ENCODE measurements at places on chromosomes 7 and 10.

DNA sequence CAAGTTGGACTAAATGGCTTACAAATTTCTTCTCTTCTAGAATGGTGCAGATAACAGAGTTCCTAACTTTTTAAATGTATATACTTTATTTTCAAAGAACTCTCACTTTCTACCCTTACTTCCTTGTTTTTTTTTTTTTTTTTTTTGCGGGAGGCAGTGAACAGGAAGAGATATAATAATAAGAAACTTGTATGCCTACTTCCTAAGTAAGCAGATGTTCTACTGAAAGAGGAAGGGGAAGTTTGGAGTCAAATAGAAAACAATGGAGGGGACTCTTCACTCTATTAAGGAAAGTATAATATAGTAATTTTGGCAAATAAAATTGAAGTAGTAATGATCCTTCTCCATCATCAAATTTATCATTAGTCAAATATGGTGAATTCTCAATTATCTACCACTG is 754.0 kb downstream of the KCNMA1 start:
- no peak for DNase-seq

DNA sequence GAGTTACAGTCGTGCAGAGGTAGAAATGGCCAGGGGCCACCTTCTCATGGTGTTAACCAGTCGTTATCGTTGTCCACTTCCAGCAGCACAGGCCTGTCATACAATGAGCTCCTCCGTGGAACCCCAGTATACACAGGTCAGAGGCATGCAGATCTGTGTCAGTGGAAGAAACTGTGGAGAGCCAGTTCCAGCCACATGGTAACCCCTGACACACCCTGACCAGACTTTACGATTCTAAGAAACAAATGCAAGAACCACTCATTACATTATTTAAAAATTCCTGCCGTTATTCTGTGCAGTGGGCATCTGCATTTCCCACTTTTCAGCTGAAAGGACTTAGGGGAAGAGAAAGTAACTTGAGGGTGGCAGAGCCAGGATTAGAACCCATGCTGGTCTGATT is 23.5 kb upstream of the GJD4 start:
- no peak for DNase-seq

- DNase-seq: no peak
Measured at GRCh38 chr7:116538138-116538537, 13.3 kb downstream of the CAV1 start.

DNA sequence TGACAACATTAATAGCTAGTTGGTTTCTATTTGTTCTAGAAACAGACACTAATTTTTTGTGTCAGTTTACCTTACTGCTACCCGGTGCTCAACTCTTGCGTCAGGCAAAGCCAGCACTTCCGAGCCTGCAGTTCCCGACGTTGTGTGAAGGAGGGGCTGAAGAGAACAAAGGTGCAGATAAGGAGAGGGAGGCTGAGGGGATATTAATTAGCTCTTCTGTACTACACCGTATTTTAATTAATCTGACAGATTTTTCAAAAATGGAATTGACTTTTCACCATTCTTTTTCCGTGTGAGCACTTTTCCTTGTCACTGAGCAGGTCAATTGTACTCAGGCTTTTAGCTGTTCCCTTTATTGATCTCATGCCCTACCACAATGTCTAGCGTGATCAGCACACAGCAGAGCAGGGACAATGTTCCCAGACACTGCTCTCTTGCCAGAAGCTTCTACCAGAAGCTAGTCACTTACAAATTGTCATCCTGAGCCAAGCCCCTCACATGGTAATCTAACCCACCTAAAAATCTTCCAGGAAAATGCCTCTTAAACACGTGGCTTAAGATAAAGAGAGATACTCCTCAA is 650.5 kb upstream of the MKI67 start:
- no peak for DNase-seq

DNA sequence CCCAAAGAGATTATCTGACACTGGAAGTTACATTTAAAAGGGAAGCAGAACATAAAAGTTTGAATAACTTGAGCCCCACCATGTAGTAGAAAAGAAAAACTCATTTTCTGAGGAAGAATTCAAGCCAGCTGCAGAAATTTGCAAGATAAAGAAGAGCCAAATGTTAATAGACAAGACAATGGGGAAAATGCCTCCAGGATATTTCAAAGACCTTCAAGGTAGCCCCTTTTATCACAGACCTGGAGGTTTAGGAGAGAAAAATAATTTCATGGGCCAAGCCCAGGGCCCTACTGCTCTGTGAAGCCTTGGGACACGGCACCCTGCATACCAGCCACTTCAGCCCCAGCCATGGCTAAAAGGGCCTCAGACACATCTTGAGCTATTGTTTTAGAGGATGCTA is 18.4 kb upstream of the AKR1C1 start:
- no peak for DNase-seq

DNA sequence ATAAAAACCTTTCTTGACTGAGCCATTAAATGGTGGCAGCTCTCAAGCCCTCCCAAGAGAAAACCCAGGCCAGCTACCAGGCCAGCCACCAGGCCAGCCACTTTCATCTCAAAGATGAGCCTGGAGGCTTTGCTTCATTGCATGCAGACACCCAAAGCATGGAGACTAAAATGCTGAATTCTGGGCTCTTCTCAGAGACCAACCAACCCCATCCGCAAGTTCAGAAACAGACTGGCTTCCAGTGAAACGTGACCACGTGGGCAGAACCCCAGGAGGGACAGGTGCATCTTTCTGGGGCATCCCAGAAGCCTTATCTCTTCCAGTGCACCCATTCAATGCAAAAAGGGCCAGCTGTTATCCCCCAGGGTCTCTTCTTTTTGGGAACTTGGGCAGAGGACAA is 20.9 kb downstream of the CHST15 start:
- DNase-seq: no peak

GRCh38 chr7:8585591-8585990 is 152.2 kb downstream of the NXPH1 start:
- no peak for DNase-seq

GRCh38 chr10:129136951-129137350 is 330.1 kb upstream of the MGMT start:
- DNase-seq: no peak

- no peak for DNase-seq
Measured at GRCh38 chr7:101865031-101865430, 47.6 kb downstream of the CUX1 start.

DNA sequence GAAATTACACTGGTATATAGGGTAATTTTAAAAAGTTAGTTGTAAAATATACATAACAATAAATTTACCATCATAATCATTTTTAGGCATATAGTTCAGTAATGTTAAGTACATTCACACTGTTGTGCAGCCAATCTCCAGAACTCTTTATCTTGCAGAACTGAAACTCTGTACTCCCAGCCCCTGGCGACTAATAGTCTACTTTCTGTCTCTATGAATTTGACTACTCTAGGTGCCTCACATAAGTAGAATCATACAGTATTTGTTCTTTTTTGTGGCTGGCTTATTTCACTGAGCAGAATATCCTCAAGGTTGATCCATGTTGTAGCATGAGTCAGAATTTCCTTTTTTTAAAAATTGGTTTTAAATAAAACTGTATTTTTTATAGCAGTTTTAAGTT is 41.4 kb downstream of the NRF1 start:
- DNase-seq: no peak

- DNase-seq: no peak
Measured at GRCh38 chr7:131300572-131301466, 26.9 kb upstream of the MKLN1 start.

- DNase-seq: no peak
Measured at GRCh38 chr10:99520847-99521764, 11.6 kb upstream of the NKX2-3 start.

- DNase-seq: no peak
Measured at GRCh38 chr7:39421661-39422060, 144.5 kb upstream of the YAE1 start.

- DNase-seq: no peak
Measured at GRCh38 chr7:112286250-112287086, 80.0 kb downstream of the ZNF277 start.

- DNase-seq: no peak
Measured at GRCh38 chr7:140732416-140732815, 35.9 kb downstream of the NDUFB2 start.

DNA sequence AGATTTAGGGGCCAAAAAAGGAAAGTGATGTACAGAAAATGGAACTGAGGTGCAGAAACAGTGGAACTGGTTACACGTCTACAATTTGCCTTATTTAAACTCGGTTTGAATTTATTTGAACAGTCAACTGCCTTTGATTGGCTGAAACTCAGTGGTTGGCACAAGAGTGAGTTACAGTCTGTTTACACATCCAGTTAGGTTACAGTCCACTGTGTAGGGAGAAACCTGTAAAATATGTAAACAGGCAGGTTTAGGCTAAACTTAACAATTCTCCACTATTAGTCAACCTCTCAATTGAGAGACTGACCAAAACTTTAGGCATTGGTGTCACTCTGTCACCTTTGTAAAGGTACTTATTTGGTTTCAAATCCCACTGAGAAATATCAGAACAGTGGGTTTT is 40.3 kb upstream of the RELN start:
- no peak for DNase-seq

DNA sequence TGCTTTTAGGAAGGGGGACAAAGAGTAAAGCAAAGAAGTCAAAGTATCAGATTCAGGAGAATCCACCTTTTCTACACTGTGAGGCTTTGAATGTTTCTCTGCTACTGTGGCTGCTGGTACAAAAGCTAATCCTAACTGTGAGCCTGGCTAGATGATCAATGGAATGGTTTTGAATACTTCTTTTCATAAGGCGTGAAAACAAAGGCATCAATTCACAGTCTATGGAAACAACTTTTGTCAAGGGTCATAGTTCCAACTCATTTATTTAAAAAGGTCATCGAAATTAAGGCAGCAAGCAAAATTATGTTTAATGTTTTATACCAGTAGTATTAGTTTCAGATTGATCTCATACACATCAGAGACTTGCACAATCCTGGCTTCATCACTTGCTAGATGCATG is 118.1 kb downstream of the CTTNBP2 start:
- DNase-seq: no peak

DNA sequence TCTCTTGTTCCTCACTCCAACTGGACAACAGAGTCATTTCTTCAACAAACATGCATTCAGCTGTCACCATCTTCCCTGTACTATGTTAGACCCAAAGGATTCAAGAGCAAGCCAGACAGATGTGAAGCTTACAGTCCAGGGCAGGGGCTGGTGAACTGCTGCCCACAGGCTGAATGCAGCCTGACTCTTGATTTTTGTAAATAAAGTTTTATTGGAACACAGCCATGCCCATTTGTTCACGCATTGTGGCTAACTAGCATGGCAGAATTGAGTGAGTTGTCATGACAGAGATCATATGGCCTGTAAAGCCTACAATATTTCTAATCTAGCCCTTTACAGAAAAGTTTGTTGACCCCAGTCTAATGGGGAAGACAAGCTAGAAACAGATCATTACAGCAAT is 208.7 kb downstream of the EMX2 start:
- DNase-seq: no peak

GRCh38 chr10:119679480-119679829 is 28.3 kb downstream of the BAG3 start:
- no peak for DNase-seq

GRCh38 chr10:108323274-108323798 is 1158.8 kb upstream of the SORCS1 start:
- no peak for DNase-seq

GRCh38 chr7:42460933-42461332 is 223.9 kb upstream of the GLI3 start:
- no peak for DNase-seq

GRCh38 chr10:6349846-6350535 is 147.3 kb downstream of the PFKFB3 start:
- peak; percentile 60 for DNase-seq

GRCh38 chr7:158141806-158142518 is 445.7 kb downstream of the PTPRN2 start:
- no peak for DNase-seq

- DNase-seq: no peak
Measured at GRCh38 chr7:118149394-118149793, 34.6 kb upstream of the LSM8 start.

DNA sequence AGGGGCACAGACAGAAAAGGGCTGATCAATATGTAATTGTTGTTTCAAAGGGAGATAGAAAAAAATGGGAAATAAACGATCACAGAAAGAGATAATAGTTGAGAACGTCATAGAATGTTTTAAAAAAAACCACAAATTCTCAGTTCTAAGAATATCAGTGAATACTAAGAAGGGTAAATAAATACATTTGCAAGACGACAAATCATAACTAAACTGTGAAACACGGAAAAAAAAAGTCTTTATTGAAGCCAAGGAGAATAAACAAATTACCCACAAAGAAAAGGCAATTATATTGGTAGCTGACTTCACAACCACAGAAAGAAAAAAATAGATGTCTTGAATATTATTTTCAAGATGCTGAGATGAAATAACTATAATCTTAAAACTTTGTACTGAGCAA is 305.2 kb upstream of the STEAP1 start:
- no peak for DNase-seq

- DNase-seq: no peak
Measured at GRCh38 chr10:70317943-70318318, 34.1 kb upstream of the NPFFR1 start.

- no peak for DNase-seq
Measured at GRCh38 chr7:26856176-26856985, 8.0 kb downstream of the SKAP2 start.

- DNase-seq: peak; percentile 49
Measured at GRCh38 chr10:47286116-47286505, 13.9 kb upstream of the GDF10 start.
